NCI-H524 (cell line): ENCODE measurements at places on chromosomes 7 and 10.

- DNase-seq: no peak
Observed at GRCh38 chr10:84214046-84214572, 11.2 kb downstream of the LRIT2 start.

GRCh38 chr10:84405662-84406061 is 77.3 kb downstream of the CCSER2 start:
- no peak for DNase-seq

DNA sequence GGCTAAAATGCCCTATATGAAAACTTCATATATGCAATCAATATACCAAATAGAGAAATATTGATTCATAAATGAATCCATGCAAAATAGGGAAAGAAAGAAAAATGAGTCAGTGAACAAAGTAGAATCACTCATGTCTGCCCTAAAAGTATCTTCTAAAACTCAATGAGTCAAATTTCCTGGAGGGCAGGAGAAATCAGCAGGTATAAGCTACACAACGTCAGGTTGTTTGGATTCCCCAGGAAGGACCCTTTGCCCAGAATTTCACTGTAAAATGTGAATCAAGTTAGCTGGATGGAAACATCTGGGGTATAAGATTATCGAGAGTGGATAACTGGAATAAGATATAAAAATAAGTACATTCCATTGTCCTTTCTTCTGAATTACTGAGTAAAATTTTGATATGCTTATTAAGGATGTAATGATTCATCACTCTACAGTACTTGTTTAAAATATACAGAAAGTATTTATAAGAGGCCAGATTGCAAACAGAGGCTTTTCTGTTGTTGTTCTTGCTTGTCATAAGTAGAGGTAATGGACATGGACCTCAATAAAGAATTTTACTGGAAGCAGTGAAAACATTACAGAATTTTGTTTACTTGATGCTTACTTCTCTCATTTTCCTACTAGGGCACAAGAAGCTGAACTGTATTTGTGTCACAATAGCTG is 99.0 kb downstream of the AGMO start:
- DNase-seq: no peak

GRCh38 chr10:78250313-78251015 is 216.8 kb downstream of the RPS24 start:
- DNase-seq: no peak

DNA sequence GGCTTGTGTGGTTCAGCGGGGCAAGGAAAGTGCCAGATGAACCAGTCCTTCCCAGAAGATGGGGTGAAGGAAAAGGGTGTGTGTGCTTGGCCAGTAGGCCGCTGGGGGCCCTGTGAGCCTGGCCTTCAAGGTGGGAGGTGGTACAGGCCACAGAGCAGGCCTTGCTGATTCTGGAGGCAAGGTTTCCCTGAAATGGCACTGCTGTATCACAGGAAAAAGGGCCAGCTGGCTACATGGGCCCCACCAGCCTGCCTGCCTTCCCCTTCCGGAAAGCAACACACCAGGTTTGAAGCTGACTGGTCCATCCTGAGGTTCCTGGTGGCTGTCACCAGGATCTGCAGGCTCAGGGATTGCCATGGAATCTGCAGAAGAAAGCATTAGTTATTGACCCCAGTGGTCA is 12.5 kb downstream of the MMRN2 start:
- no peak for DNase-seq

DNA sequence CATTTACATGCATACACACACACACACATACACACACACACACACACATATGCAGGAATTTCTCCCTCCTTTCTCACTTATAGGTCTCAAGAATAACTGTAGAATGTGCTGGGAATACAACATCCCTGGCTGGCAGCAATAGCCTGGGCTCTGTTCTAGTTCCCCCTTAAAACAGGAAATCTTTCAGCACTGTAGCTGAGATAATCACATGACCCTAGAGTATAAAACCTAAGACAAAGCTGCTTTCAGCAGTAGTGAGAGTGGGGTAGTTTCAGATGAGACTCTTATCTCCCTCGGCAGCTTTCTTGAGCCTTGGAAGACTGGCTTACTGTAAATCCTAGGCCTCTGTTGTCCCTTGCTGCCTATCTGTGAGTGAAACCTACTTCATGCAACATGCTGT is 137.4 kb upstream of the AKR1E2 start:
- DNase-seq: no peak

GRCh38 chr10:129771024-129771423 is 193.1 kb downstream of the EBF3 start:
- DNase-seq: no peak

- no peak for DNase-seq
Observed at GRCh38 chr7:29565634-29565981, 2.0 kb downstream of the PRR15 start.

DNA sequence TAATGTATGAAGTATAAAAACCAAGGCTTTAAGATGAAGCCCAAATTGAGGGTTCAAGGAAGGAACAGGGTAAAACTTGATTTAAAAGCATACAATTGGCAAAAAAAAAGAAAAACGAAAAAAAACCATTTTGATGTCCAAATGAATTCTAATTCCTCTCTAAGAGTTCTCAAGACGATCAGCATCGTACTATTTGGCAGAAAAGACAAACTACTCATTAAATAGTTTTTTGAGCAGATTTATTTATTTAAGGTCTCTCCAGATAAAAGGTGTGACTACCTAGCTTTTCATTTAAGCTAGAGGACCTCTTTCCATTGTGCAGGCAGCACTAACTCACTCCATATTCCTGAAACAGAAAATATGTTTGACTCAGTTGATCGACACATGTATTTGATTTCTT is 245.0 kb downstream of the KIAA1217 start:
- DNase-seq: no peak

DNA sequence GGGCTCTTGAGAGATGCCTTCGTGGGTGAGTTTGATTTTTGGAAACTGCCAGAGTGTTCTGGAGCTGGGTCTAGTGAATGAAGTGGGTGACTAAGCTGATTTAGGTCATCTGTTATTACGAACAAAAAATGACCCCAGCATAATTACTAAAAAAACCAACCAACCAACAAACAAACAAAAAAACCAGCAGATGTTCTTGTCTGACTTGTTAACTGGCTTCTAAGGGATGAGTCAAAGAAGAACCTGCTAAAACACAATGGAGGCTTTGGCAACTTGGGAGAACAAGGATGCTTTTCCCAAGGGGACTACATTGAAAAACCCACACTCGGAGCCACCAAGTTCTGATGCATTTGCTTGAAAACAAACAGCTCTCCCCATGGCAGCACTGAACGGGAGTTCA is 11.5 kb downstream of the TACR2 start:
- DNase-seq: no peak

GRCh38 chr7:71905821-71906220 is 506.3 kb downstream of the CALN1 start:
- DNase-seq: no peak

- no peak for DNase-seq
Observed at GRCh38 chr10:109932391-109932790, 9.1 kb upstream of the XPNPEP1 start.

DNA sequence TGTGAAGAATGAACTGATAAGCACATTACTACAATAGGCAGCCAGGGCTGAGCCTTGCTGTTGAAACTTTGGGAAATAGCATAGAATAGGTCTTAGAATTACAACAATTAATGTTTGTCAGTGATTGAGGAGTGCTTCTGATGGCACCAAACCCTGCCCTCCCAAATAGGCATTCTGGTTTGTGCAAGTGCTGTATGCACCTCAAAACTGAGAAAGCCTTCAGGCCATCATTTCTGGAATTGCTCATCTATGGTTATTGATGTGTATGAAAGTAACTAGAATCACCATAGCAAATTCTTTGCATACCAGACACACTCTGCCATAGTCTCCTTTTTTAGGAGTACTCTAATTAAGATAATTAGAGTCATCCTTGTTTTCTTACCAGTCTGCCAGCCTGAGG is 585.0 kb upstream of the MBL2 start:
- no peak for DNase-seq

DNA sequence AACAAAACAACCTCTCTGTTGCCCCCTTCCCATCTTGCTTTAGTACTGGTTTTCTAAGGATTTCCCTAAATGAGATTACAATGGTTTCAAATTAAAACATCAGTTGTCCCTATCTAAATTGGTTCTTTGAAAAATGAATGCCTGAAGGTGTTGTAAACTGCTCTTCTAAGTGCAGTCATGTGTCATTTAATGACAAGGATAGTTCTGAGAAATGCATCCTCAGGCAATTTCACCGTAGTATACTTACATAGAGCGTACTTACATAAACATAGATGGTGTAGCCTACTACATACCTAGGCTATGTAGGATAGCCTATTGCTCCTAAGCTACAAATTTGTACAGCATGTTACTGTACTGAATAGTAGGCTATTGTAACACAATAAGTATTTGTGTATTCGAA is 278.1 kb downstream of the MAGI2 start:
- DNase-seq: no peak

DNA sequence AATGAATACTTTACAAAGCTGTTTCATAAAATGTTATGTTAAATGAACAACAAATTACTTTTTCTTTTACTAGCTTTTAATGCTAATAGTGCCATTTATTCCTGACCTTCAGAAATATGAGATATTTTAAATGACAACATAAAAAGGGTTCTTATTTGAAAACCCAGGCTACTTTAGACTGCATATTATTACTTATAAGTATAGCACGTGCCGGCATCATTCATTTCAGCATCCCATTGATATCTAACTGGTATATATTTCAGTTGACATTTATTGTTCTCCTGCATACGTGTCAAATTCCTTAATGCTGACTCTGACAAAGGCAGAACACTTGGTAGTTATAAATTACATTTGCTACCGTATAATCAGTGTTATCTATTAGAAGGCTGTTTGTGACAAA is 35.3 kb downstream of the PNLIPRP2 start:
- DNase-seq: no peak

DNA sequence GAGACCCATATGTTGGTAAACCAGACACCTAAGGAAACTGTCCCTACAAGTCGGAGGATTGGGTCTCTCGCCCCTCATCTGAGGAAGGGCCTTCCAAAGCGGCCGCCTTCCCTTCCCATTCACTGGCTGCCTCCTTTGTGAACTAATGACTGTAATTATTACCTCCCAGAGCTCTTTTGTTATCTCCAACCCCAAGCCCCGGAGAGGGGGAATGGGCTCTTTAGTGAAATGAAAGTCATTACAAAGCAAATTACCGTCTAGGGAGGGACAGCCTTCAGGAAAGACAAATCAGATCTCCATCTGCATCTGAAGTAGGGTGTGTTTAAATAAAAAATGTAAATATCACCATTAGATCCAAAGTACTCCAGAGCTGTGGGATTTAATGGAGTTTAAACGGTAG is 2.6 kb upstream of the GAD2 start:
- no peak for DNase-seq

GRCh38 chr10:74223755-74224529 is 72.9 kb downstream of the ADK start:
- no peak for DNase-seq

GRCh38 chr10:127069436-127069835 is 127.0 kb downstream of the INSYN2A start:
- DNase-seq: no peak

GRCh38 chr7:42548816-42549611 is 312.0 kb upstream of the GLI3 start:
- DNase-seq: no peak

DNA sequence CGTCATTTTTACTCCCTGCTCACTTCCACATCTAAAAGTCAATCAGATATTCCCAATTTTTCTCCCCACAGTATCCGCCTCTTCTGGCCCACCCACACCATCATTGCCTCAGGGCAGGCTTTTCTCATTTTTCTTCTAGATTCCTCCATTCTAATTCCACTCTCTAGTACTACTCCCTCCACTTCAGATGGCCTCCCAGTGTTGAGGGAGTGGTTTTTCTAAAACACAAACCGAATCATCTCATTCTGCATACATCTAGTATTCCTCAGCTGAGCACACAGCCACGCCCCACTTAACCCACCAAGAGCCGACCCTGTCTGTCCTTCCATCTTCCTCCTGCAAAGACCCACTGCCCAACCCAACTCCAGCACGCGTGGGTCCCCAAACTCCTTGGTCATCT is 314.9 kb upstream of the NPVF start:
- no peak for DNase-seq

GRCh38 chr10:86665218-86665607 is 3.1 kb upstream of the LDB3 start:
- DNase-seq: no peak

- no peak for DNase-seq
Observed at GRCh38 chr10:104336821-104337467, 1.3 kb downstream of the ITPRIP start.

DNA sequence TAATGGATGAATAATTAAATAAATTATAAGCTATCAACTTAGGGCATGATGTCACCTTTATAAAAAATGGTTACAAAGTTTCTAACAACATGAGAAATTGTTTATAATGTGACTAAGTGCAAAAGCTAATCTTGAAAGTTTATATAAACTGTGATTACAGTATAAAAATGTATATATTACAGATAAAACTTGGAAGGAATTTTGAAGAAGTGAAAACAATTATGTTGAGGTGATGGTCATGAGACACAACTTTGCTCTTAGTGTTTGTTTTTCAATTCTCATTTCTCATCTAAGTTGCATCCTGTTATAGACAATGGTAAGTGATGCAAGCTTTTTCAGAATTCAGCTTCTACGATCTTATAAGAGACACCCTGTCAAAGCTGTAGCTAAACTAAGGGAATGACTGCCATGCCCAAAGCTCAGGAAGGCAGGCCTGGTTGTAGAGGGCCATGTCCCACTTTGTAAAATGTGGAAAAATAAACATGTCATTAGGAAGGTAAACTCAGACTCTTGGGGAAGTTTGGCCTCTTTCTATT is 23.9 kb downstream of the MACC1 start:
- DNase-seq: no peak

DNA sequence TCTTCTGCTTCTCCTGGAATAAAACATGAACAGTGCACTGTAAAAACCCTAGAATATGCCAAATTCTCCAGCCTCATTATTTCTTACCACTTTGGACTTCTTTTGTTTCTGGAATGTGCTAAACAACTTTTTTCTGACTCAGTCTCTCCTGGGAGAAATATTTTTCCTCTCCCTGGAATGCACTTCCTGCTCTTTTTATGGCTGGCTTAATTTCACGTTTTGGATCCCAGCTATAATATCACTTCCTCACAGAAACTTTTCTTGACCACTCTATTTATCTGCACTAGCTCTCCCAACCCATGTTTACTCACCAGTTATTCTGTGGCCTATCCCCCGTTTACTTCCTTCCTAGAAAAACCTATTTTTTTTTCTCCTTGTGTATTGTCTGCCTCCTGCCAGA is 26.7 kb downstream of the ABCB5 start:
- no peak for DNase-seq

- peak; percentile 55 for DNase-seq
Observed at GRCh38 chr7:150368884-150369747, 494 bp downstream of the REPIN1 start.

- no peak for DNase-seq
Observed at GRCh38 chr10:18666810-18667209, 7.6 kb downstream of the ARL5B start.
